Sciatic nerve (tissue), 2 donors: ENCODE measurements at places on chromosomes 16 and 17. TPM values are rescaled to one million over a fixed set of nuclear protein-coding genes. Genes with fewer than 3 reads are reported as not detected.

The ATP2A1 gene
- total RNA-seq = 0.89 TPM

The PRSS21 gene
- total RNA-seq = 0.40 TPM

The CNTROB gene
- total RNA-seq = 27.8 TPM

The MT1A gene
- 1.8 TPM for total RNA-seq

The INTS2 gene
- total RNA-seq = 16.0 TPM

DNA sequence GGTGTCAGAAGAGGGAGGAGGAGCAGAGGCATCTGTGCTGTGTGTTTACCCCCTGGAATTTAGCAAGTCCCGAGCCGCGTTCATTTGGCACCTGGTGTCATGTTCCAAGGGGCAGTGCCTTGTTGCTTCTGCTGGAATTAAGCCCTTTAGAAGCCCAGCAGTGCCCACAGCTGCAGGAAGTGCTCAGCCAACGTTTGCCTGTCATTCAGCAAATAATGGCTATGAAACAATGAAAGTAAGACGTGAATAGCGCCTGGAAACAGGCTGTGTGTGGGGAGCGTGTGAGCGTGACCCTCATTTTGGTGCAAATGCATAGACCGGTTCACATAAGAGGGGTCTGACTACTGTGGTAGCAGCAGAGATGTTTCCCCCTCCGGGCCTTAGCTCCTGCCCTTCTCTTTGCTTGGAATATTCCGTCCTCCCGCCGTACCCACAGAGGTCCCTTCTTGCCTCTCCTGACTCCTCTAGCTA is 5.8 kb upstream of the ATP2C2 start:
- DNase-seq = no peak

DNA sequence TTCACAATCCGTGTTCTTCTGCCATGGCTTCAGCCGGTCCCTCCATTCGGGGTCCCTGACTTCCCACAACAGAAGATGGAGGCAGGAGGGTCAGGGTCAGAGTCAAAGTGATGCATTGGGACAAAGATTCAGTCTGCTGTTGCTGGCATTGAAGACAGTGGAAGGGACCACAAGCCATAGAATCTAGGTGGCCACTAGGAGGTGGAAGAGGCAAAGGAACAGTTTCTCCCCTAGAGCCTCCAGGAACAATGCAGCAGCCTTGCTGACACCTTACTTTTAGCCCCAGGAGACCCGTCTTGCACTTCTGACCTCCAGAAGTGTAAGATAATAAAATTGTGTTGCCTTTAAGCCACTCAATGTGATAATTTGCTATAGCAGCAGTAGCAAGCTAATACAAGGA is 55.9 kb downstream of the MFSD11 start:
- DNase-seq = no peak

DNA sequence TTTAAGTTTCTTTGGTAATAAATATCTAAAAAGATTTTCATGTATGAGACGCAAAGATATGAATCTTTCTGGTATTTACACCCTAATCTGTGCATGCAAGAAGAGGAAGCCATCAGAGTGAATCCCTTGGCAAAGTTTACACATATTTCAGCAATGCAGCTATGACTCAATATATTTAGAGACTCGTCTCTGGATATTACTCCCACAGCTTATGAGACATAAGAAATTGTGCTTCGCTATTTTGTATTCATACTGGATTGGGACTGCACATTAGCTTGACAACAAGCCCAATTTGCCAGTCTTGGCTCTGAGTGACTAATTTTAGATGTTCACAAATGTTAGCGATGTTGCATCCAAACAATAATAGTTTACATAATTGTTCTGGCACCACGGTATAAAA is 532.0 kb downstream of the CDH11 start:
- no peak for DNase-seq

- no peak for DNase-seq
Measured at GRCh38 chr17:30908717-30909420, 2.8 kb upstream of the TEFM start.

DNA sequence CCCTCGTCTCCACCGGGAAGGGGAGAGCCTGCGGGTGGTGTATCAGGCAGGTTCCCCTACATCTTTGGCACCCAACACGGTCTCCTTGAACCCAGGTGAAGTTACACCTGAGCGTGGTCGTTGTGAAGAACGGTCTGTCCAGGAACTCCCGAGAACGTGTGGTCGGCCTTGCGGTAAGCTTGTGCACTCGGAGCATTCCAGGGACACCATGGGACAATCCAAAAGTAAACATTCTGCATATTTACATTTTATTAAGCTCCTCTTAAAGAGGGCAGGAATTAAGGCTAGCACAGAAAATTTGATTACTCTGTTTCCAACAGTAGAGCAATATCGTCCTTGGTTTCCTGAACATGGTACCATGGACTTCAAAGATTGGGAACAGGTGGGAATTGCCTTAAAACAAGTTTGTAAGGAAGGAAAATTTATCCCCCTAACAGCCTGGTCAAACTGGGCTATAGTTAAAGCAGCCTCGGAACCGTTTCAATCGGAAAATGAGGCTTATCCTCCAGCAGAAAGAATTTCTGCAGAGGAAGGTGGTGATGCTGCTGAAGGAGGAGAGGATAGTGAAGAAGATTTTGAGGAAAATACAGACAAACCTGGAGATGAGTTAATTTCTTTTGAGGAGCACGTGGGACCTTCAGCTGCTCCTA is 18.2 kb downstream of the ALOX15B start:
- no peak for DNase-seq

- no peak for DNase-seq
Measured at GRCh38 chr17:10149573-10150399, 48.6 kb downstream of the GAS7 start.

GRCh38 chr17:62085511-62086408 is 20.7 kb upstream of the MED13 start:
- DNase-seq = no peak

- no peak for DNase-seq
Measured at GRCh38 chr17:38584350-38584925, 21.3 kb downstream of the SRCIN1 start.

GRCh38 chr16:68499006-68499405 is 40.1 kb upstream of the ZFP90 start:
- DNase-seq = no peak

GRCh38 chr16:27801289-27801945 is 251.5 kb downstream of the KATNIP start:
- no peak for DNase-seq

GRCh38 chr16:4746991-4747574 is 12.7 kb downstream of the DNAAF8 start:
- no peak for DNase-seq

- DNase-seq = no peak
Measured at GRCh38 chr16:31094088-31094423, 541 bp downstream of the VKORC1 start.

- no peak for DNase-seq
Measured at GRCh38 chr17:65941356-65941899, 250.5 kb downstream of the CEP112 start.

GRCh38 chr17:51362811-51363585 is 102.7 kb downstream of the UTP18 start:
- no peak for DNase-seq

DNA sequence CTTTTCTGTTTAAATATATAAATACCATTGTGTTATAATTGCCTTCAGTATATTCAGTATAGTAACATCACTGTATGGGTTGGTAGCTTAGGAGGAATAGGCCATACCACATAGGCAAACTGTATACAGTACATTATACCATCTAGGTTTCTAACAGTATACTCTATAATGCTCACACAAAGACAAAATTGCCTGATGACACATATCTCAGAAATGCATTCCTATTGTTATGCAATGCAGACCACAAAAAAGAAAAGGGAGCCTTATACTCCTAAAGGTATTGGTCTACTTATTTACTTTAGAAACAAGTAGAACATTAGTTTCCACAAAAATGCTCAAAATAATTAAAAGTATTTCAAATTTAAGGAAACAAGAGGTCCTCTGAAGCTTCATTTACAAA is 47.9 kb downstream of the SETD6 start:
- DNase-seq = no peak

GRCh38 chr17:12985431-12986293 is 32.2 kb downstream of the ELAC2 start:
- no peak for DNase-seq

- DNase-seq = peak; percentile 72
Measured at GRCh38 chr17:61247439-61247838, 152.2 kb upstream of the TBX2 start.

GRCh38 chr16:86371083-86371803 is 139.1 kb upstream of the FOXF1 start:
- DNase-seq = no peak

DNA sequence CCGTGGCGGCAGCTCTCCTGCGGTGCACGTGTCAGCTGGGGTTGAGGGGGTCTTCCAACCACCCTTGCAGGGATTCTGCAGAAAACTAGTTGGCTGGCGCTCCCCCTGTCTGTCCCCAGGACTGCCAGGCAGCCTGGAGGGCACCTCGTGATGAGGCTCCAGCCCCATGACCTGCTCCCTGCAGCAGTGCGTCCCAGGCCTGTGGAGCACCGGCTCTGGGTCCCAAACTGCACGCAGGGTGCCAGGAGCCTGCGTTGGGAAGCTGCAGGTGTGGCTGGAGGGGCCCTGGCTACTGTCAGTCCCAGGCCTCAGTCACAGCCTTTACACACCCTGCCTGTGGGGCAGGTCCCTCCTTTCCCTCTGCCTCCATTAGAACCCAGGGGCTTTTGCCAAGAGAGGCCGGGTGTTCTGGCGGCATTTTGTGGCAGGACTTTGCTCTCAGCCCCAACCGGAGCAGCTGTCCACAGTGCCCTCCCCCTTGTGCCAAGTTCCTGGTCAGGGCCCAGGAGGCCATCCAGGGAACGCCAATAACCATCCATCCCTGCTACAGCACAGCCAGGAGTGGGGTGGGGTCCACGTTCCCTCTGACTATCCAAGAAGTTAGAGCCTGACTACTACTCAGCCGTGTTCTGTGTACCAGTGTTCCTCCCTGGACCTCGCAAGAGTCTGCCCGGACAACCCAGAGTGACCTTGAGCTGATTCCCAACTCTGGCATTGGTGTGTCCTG is 9.2 kb downstream of the CHMP6 start:
- no peak for DNase-seq

DNA sequence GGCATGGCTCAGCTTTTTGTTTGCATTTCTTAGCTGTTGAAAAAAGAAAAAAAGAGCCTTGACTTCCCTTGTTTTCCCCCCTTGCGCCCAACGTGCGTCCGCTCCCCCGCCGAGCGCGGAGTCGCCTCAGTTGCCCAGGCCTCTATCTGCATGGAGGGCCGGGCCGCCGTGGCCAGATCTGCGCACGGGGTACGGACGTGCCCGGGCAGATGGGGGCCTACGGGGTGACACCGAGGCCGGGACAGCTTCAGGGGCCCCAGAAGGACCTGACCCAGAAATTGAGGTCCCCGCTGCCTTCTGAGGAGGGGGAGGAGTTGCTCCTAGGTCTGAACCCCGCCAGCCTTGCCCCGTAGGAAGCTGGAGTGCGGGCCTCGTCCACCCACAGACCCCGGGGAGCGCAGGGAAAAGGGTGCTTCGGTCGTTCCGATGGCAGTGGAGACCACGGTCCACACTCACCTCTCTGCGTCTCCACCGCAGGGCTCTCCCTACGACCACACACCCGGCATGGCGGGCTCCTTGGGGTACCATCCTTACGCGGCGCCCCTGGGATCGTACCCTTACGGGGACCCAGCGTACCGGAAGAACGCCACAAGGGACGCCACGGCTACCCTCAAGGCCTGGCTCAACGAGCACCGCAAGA is 1.5 kb downstream of the IRX5 start:
- DNase-seq = no peak
